ENCODE measurements at places on chromosomes 12 and 14. TPM values are rescaled to one million over a fixed set of nuclear protein-coding genes. Genes with fewer than 3 reads are reported as not detected.
A peak's percentile ranks its signal among the peaks of the same experiment; 100 is the strongest.

DNA sequence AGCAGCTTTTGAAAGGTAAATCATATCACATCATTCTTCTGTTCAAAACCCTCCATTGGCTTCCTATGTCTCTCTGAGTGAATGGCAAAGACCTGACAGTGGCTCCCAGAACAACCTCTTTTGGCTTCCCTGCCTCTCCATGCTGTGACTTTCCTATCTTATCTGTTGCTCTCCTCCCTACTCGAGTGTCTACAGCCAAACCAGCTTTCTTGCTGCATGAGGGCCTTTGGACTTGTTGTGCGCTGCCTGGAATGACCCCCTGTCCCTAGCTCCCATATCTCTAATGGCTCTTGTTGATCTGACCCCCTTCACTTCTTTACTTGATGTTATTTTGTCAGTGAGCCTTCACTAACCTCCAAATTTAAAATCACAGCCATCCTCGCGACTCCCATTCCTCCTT lies 2.5 kb downstream of the SYNE2 start:
- DNase-seq = no peak

GRCh38 chr12:45768194-45768593 lies 38.7 kb downstream of the ARID2 start:
- DNase-seq = no peak

DNA sequence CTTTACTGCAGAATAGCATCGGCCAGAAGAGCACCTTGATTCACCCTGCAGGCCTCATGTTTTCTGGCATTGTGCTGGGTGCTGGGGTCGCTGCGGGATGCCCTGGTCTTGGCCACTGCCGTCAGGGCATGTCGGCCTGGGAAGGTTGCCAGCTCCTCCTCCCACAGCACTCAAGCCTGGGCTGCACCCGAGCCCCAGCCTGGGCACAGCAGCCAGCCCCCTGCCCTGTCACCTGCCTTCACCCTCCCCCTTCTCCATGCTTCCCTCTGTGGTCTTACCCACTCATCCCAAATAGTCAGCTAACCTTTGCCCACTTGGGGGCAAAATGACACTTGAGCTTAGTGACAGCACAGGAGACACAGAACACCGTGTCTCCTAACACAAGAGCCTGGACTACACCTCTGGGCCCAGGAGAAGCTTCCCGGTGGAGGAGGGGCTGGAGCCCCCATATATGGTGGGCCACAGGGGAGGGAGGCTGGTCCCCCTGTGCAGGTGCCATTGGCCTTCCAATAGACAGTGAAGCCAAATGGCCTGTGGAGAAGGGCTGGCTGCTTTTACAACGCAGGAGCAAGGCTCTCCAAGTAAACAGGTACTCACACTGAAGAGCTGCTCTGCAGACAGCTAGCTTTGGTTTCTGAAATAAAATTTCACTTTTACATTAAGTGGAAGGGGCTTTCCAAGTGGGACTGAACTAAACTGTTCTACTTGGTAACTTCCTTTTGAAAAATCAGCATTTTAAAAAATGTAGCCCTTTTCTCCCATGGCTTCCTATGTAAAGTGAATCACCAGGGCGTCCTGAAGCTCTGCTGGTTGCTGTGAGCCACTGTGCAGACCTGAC lies 51.2 kb upstream of the AMN start:
- no peak for DNase-seq

DNA sequence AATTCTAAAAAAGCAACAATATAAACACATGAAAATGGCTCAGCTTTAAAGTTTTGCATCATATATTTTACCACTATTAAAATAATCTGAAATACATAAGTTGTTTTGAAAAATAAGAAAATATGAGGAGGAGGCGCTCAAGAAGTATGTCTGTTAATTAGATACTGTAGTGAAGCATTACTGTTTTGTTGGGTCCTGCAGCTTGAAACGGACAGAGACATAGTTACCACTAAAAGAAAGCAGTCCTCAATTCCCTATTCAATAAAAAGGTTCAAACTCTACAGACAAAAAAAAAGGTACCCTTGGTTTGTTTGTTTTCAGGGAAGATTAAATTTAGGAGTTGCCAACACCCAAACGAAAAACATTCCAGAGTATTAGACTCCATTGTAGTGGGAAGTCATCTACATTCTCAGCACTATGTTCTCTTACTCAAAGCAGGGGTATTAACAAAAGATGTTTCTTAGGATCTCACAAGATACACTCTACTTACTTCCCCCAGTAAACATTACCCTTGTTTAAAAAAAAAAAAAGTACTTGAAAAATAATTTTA lies 3.0 kb downstream of the PAWR start:
- no peak for DNase-seq

DNA sequence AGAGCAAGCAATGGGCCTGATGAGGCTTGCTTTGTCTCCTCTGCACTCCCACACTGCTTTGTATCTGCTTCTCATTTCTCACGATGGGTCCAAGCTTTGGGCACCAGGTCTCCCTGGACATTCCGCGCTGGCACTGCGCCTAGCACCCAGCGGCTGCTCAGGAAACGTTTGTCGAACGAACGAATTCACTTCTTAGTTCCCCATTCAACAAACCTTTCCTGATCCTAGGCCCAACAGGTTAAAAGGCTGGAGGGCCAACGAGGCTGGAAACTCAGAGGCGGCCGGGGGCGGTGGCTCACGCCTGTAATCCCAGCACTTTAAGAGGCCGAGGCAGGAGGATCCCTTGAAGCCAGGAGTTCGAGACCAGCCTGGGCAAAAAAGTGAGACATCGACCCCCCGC lies 1.0 kb upstream of the GLRX5 start:
- DNase-seq = no peak

GRCh38 chr14:79417961-79418360 lies 793.3 kb downstream of the DIO2 start:
- DNase-seq = no peak

- DNase-seq = peak; percentile 83
Measured at GRCh38 chr14:73741386-73741875, 27.2 kb upstream of the PNMA1 start.

GRCh38 chr12:127145241-127145928 lies 1121.6 kb upstream of the TMEM132C start:
- DNase-seq = no peak

- DNase-seq = no peak
Measured at GRCh38 chr12:94762943-94763342, 112.6 kb upstream of the TMCC3 start.

- no peak for DNase-seq
Measured at GRCh38 chr12:10901427-10901826, 7.9 kb downstream of the TAS2R13 start.

NUAK1 gene
- total RNA-seq = 1.4 TPM

ACVR1B gene
- total RNA-seq = 5.9 TPM

ACOT4 gene
- 2.3 TPM for total RNA-seq

CLEC4A gene
- total RNA-seq = 6.9 TPM

JAG2 gene
- 3.5 TPM for total RNA-seq

TRIM9 gene
- total RNA-seq = 0.25 TPM

GALNT6 gene
- total RNA-seq = 38.5 TPM

COX8C gene
- not detected for total RNA-seq

ARHGDIB gene
- total RNA-seq = 838 TPM

KRT72 gene
- total RNA-seq = 38.0 TPM

IL26 gene
- not detected for total RNA-seq
